ENCODE measurements at places on chromosomes 12 and 14. TPM values are rescaled to one million over a fixed set of nuclear protein-coding genes. Genes with fewer than 3 reads are reported as not detected.

TSHR gene
- total RNA-seq = not detected

HOXC4 gene
- total RNA-seq = 1.2 TPM

CCER1 gene
- not detected for total RNA-seq

AQP2 gene
- total RNA-seq = not detected

RND1 gene
- total RNA-seq = 2.3 TPM

PLEKHG7 gene
- total RNA-seq = not detected

CLEC2D gene
- total RNA-seq = 259 TPM

VASH1 gene
- total RNA-seq = 1.7 TPM

NDRG2 gene
- 5.3 TPM for total RNA-seq

P2RX2 gene
- total RNA-seq = not detected

NELL2 gene
- 99.7 TPM for total RNA-seq

DCN gene
- not detected for total RNA-seq

PLXNC1 gene
- total RNA-seq = 8.8 TPM

FAM181A gene
- not detected for total RNA-seq

RDH16 gene
- 0.34 TPM for total RNA-seq

TBX5 gene
- not detected for total RNA-seq

TAPBPL gene
- 28.0 TPM for total RNA-seq

NXPH4 gene
- 0.41 TPM for total RNA-seq

NTN4 gene
- total RNA-seq = not detected

GLS2 gene
- total RNA-seq = 7.3 TPM

KCNH3 gene
- total RNA-seq = 8.0 TPM

LRRIQ1 gene
- not detected for total RNA-seq

LRTM2 gene
- not detected for total RNA-seq

CLEC12A gene
- total RNA-seq = 0.47 TPM

SLC39A9 gene
- total RNA-seq = 41.3 TPM

KRT81 gene
- total RNA-seq = not detected

LRFN5 gene
- not detected for total RNA-seq

GPD1 gene
- 0.20 TPM for total RNA-seq

KLHL33 gene
- total RNA-seq = 0.54 TPM

MMP17 gene
- not detected for total RNA-seq

KCNJ8 gene
- total RNA-seq = not detected

LBHD2 gene
- not detected for total RNA-seq

ESRRB gene
- total RNA-seq = 0.18 TPM

SNAPC1 gene
- total RNA-seq = 11.4 TPM

CLEC1A gene
- total RNA-seq = not detected

IL26 gene
- not detected for total RNA-seq

AKAP3 gene
- 2.0 TPM for total RNA-seq

DEGS2 gene
- total RNA-seq = 2.6 TPM

GAS2L3 gene
- 2.1 TPM for total RNA-seq

GPRC5D gene
- total RNA-seq = not detected

ALKBH1 gene
- total RNA-seq = 18.0 TPM

BICDL1 gene
- total RNA-seq = 103 TPM

EXOC3L4 gene
- not detected for total RNA-seq

IGFBP6 gene
- total RNA-seq = 2.3 TPM

RPGRIP1 gene
- not detected for total RNA-seq

Measured in activated CD8-positive, alpha-beta T cell treated with anti-CD3 and anti-CD28 coated beads for 36 hours (primary cell).